ENCODE measurements at places on chromosomes 12 and 14.
A peak's percentile ranks its signal among the peaks of the same experiment; 100 is the strongest.

GRCh38 chr14:92540472-92541048 is 27.0 kb downstream of the RIN3 start:
- DNase-seq: peak; percentile 88

GRCh38 chr12:6334940-6335450 is 6.9 kb downstream of the TNFRSF1A start:
- no peak for DNase-seq

DNA sequence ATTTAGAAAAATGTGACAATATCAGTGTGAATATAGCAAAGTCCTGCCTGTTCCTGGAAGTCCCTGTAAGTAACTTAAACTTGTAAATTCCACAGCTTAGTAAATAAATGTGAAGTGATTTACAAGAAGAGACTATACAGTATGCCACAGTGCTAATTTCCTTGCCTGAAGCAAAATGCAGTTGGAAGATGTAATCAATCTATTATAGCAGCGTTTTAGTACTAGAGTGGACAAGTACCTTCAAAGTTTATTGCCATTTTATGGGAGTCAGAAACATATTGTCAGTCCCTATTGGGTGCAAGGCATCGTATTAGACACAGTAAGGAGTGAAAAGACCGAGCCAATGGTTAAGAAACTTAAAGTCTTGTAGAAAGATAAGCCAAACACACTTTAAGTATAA is 94.1 kb downstream of the TRHDE start:
- no peak for DNase-seq

DNA sequence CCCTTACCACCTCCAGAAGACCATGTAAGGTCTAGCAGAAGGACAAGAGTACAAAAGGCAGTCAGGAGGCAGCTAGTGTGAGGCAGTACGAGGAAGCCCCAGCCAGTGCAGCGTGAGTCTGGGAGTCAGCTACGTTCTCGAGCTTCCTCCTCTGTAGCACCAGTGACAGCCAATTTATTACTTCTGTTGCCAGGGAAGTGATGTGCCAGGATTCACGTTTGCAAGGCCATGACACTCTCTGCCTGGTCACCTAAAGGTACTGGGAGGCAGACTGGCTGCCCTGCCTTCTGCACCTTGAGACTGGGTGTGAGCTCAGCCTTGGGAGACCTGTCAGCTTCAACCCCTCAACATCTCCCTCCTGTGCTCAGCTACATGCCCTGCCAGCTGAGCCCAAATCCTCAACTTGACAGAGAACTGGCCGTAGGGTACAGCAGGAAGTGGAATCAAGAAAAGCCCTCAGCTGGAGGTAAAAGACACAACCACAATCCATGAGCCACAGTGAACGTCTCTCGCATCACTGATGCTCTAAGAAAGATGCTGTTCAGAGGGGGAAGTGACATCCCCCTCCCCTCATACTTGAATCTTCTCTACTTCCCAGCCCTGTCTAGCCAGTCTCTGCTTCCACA is 182.5 kb upstream of the RGS6 start:
- DNase-seq: no peak

GRCh38 chr14:99820702-99821331 is 27.6 kb downstream of the EML1 start:
- DNase-seq: no peak

Measured in A172 (cell line).